ENCODE measurements at places on chromosomes 2 and 18.
A peak's percentile ranks its signal among the peaks of the same experiment; 100 is the strongest.

- no peak for DNase-seq
These were observed 138.7 kb upstream of the AQP4 start for GRCh38 chr18:27004056-27004829.

DNA sequence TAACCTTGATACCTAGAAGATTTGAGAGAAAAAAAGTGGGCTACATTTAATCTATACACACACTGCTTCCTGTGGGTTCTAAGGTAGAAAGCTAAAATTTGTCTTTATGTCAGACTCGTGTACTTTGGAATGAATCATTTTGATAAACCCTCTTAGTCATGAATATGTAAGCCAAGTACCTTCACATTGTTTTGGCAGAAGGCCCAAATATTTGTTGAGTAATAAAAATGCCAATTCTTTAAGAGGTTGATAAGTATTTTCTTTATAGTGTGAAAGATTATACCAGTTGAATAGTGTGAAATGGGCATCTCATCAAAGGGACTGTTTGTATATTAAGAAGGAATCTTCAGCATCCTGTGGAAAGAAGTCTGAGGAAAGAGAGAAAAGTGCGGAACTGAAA lies 1464.7 kb upstream of the ZEB2 start:
- DNase-seq, result no peak

DNA sequence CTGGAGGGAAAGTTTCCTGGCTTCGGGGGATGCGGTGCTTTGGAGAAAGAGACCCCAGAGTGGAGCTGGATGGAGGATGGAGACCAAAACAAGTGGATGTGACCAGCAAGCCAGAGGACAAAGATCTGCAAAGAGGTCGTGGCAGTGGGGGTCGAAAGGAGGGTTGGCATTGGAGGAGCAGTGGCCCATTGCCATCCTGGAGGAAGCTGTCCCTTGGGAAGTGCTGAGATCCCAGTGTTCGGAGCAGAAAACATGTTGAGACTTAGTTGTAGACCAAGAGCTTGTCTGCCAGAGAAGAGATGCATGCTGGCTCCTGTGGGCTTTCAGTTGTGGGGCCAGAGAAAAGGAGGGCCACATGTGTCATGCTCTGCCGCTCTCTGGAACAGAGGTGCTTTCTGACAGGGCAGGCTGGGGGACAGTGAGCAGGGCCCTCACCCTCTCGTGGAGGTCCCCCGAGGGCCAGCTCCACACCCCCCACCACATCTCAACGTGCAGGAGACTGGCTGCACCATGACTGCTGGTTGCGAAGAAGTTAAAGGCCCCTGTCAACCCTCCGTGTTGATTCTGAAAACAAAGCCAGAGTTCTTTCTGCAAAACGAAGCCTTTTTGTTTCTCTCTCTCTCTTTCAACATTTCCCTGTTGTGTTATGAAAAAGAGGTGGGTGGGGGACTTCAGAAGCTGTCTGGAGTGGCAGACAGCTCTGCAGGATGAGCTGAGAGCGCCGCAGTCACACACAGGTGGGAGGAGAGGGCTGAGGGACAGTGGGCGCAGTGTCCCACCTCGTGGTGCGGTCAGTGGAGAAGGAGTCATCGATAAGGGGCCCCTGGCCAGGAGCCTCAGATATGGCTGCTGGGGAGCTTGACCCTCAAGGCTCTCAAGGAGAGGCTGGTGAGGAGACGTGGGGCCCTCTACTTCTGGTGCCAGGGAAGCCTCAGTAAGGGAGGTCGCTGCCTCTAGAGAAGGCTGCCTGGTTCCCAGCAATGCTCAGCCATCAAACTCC lies 77.6 kb upstream of the BCL2L11 start:
- DNase-seq, result no peak

DNA sequence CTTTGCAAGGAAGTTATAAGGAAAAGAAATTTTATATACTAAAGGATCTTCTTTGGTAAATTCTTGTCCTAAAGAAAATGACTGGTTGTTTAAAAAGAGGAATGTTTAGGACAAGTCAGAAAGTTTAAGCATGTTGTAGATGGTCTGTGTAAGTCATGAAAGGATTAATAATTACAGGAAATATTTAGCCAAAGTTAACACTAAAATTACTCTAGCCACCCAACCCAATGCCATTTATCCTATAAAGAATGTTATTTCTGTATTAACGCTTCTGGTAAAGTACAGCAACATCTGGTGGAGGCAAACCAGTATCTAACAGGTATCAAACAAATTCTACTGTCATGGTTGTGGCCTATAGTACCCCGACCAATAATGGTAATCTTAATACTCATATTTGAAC lies 546.9 kb upstream of the PKDCC start:
- no peak for DNase-seq

DNA sequence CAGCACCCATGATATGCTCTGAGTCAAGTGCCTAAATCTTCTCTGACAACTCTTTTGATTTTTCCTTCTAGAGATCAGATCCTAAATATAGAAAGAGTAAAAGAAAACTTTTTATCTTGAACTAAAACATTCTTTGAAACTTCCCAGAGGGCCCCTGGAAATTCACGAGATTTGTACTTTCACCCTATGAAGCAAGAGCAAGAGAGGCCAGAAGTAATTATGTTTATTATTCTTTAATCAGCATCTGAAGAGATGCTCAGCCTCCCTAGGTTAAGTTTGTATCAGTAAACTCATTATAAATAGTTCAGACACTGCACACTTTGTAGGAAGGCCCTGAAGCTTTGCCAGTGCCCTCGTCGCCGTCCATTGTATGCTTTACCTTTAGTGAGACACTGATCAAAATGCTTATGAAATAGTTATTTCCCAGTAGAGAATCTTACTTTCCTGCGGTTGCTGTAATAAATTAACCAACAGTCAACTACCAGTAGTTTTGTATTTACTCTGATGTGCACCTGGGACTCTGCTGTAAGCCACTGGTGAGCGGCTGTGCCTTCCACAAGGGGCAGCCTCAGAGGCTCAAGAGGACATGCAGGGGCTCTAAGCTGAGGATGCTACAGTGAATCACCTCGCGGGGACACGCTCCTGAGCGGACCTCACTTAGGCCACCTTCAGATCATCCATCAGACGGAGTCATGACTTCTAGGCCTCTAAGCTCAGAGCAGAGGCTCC lies 71.9 kb downstream of the BIN1 start:
- DNase-seq, result no peak

DNA sequence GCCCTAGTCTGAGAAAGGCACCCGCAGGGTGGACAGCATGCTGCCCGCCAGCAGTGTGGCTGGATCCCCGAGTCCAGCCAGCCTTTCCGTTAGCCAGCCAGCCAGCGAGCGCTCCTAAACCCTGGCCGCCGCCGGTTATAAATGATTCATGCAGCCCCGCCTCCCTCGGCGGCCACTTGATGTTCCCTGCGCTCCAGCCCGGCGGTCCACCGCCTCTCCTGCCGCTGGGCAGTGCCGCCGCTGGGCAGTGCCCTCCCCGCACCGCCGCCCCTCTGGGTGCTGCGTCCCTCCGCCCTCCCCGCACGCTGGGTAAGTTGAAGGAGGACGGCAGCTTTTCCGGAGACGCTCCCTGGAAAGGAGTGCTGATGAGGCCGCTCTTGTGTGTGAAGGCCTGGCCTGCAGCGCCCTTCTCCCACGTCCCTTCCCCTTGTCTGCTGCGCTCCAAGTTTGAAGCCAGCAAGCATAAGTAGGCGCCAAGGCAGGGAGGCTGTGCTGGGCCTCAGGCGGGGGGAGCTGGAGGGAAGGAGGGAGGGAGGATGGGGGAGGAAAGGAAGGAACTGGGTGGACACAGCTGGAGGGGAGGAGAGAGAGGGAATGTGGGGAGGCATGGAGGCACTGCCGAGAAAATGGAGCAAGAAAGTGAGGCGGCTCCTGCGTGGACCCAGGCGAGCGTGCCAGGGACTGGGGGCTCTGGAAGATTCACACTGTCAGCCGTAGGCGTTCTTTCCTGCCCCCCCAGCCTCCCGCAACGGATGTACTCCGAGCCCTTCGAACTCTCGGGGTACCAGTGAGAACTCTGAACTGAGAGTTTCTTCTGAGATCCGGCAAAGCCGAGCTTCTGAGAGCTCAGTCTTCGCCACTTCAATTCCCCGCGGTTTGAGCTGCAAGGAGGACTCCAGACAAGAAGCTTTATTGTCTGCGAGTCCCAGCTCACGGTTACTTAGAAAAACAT lies 131.9 kb downstream of the GLI2 start:
- DNase-seq, result peak; percentile 69

- no peak for DNase-seq
These were observed 126.6 kb downstream of the SH3RF3 start for GRCh38 chr2:109255654-109256053.

- no peak for DNase-seq
These were observed 336.6 kb downstream of the PAX3 start for GRCh38 chr2:221962186-221962585.

- no peak for DNase-seq
These were observed 259.2 kb upstream of the SLC14A2 start for GRCh38 chr18:45355944-45356520.

DNA sequence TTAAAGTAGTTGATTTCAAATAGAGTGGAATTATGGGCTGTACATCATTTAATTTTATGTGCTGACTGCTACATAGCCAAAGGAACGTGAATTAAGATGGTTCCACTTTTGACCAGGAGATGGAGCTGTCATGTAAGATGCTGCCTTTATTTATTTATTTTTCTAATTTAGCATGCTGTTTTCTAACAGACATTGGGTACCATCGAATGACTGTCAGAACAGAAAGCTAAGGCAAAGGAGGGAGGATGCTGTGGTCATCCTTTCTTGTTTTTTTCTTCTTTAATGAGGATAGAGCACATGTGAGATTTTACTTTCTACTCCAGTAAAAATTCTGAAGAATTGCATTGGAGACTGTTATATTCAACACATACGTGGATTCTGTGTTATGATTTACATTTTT lies at the start of gene SCN2A:
Gene SCN2A (plus strand): TSS at position 185 of the 400 bp plus-strand sequence. CDS start 56,410 bp downstream, outside the sequence.
- DNase-seq, result peak; percentile 46

- no peak for DNase-seq
These were observed 115.1 kb upstream of the COPS8 start for GRCh38 chr2:236970656-236971010.

DNA sequence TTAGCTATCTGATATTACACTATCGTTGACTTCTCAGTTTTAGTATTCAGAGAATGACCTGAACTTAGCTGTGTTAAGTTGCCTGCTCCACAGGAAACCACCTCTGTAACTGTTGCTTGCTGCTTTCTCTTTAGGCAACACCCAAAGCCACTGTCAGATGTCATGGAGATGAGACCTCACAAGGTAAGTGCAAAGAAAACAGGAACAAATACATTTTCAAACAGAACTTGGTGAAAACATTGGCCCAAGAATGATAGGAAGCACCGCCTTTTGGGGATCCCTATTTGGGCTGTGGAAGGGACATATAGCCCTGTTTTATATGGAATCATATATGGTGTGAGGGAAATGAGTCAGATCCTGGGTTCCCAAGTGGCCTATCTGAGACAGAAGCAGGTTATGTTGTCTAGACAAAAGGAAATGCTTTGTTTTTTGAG lies 143.4 kb downstream of the UBE2E3 start:
- no peak for DNase-seq

DNA sequence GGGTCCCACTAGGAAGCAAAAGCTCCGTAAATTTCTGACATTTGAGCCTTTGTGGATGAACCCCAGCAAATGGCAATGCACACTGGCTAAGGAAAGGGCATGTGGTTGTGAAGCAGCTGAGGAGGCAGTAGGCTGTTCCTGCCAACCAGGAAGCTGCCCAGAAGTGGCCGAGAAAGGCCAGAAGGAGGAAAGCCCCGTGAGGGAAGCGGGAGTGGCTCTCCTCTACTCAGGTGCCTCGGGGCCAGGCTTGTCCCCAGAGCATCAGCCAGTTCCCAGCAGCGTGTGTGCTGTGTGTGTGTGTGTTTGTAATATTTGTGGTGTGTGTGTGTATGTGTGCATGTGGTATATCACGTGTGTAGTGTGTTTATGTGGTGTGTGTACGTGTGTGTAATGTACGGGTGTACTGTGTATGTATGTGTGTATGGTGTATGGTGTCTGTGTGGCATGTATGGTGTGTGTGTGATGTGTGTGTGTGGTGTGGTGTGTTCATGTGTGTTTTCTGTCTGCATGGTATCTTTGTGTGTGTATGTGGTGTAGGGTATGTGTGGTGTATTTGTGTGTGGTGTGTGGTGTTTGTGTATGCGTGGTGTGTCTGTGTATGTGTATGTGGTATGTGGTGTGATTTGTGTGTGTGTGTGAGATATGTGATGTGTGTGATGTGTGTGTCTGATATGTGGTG lies 90.6 kb downstream of the APOB start:
- no peak for DNase-seq

DNA sequence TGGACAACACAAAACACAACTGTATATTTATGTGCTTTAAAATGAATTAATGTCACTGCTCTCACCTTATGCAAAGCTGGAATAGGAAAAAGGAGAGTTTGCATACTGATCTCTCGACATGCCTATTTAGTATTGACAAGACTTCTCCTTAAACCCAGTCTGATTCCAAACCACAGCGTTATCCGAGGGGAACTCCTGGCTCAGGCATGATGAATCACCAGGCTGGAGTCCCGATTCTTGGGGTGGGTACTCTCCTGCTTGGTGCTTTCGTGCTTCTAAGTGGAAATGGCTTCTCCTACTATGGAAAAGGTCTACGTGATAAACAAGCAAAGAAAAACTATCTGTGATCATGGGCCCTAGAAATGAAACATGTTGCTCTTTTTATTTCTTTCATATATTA lies 88.9 kb upstream of the SLC35G4 start:
- DNase-seq, result no peak

- no peak for DNase-seq
These were observed 1.5 kb downstream of the ESCO1 start for GRCh38 chr18:21598726-21599584.

DNA sequence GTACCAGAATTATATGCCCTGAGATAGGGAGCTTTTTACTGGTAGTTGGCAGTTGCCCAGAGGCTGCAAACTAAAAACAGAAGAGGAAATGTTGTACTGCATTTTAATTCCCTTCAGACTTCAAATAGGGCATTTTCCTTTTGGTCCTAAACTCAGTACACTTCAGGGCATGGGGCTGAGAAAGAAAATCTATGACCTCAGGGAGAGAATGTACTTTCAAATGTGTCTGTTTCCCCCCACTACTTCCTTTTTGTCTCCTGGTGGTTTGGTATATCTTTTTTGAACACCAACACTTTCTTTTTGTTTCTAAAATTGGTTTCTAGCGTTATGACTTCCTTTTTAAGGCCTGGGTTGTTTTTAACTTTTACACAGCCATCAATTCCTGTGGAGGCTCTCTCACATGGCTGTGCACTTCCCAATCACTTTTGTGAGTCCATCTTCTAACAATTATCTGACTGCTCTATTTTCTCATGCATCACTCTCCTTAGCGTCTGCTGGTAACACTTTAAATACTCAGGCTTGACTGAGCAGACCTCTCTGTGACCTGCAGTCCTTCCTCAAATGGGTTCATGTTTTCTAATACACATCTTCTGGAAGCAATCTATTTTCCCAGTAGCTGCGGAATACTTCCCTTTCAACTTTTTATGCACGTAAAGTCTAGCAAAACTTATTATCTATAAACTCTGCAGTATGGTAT lies 596.0 kb downstream of the LRP1B start:
- DNase-seq, result peak; percentile 19

GRCh38 chr2:144567745-144568144 lies 47.8 kb upstream of the ZEB2 start:
- DNase-seq, result no peak

GRCh38 chr2:226030788-226031646 lies 631.5 kb downstream of the NYAP2 start:
- DNase-seq, result peak; percentile 65

Measured in foreskin melanocyte (primary cell).